ENCODE measurements at places on chromosomes 4 and X.

DNA sequence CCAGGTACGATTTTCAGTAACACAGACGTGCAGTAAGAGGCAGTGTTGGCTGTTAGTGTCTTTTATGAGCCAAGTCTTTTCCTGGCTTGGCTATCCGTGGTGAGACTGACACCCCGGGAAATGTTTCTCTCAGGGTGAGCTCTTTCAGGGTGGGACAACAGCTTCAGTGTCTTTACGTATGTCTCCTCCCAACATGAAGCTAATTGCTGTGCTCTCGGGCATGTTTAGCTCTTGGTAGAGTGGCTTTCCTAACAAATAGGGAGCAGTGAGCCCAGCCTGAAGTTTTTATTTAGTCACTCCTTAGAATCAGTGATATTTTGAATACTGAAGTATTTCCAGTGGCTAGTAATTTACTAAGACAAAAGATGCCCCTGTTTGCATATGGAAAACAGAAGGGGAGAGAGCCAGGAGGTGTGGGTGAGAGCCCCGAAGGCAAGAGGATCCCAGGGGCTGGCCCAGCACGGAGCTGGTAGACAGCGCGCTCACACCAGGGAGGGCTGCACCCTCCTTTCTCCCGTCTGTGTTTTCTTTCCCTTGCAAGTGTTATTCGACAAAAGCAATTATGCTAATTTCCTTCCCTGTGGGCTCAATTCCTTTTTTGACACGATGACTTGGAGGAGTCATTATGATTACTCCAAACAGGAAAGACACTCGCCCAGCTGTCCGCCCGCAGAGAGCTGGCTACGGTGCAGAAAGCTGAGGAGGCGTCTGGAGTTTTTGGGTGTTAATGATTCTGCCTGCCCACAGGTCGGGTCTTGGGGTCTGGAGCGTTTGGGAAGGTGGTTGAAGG lies 47.7 kb downstream of the PDGFRA start:
- no peak for DNase-seq

GRCh38 chrX:153775293-153776119 lies 5.3 kb upstream of the SRPK3 start:
- DNase-seq, result peak; percentile 36

DNA sequence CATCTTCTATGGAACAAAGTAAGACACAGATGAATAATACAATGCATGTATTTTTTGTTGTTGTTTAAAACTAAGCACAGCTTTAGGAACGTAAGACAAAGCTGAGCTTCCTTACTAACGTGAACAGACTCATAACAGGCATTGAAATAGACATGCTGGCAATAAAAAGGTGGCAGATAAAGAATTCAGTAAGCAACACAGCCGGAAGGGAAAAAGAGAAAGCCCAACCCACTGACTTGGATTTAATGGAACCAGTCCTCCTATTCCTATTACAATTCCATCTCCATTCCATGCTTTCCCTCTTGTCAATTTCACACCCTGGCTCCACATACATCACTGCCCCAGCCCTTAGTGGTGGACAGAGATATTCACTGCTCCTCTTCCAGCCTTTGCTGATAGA lies 182.1 kb downstream of the NSUN7 start:
- no peak for DNase-seq

- DNase-seq, result no peak
Measured at GRCh38 chrX:44795945-44796450, 47.8 kb upstream of the DUSP21 start.

GRCh38 chrX:41381685-41382084 lies 47.7 kb downstream of the DDX3X start:
- DNase-seq, result no peak

DNA sequence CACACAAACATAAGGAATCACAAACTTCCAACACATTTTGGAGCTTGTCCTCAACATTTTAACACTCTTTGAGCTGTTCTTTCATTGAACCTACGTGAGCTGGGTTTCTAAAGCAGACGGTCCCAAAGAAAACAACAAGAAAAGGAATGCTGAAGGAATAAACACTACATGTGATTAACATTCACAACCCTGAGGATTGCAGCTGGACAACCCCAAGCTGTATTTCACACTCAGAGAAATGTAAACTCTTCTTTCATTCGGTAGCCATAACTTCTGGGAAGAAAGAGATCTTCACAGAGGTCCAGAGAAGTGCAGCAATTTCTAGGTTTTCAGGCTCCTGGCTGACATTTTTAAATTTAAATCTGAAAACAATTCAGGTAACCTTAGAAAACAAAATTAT lies 130.2 kb downstream of the CFAP299 start:
- no peak for DNase-seq

DNA sequence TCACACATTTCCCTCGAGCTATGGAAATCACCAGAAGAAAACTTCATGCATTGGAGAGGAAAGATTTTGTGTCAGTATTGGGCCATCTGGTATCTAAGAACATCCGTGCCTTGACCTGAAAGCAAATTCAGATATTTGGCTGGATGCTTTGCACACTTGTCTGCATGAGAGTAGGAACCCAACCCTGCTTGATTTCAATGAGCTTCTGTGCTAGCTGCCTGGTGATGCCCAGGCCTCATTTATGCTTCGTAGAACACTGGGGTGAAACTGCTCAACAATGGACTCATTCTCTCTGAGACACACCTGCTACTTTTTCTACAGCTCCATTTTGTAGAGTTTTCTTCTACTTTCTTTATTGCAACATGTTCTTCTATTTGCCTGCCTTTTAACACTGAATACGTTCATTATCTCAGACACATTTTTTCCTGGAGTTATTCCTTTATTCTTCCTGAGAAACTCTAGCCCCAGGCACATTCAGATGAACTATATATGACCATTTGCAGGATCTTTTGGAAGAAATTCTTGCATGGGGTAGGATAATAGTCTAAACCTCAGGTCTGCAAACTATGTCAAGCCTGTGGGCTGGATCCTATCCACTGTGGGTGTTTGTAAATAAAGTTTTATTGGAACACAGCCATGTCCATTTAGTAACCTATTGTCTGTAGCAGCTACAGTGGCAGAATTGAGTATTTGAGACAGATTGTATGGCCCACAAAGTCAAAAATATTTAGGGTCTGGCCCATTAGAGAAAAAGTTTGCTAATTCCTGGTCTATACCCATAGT lies 83.8 kb upstream of the CLCN4 start:
- no peak for DNase-seq

DNA sequence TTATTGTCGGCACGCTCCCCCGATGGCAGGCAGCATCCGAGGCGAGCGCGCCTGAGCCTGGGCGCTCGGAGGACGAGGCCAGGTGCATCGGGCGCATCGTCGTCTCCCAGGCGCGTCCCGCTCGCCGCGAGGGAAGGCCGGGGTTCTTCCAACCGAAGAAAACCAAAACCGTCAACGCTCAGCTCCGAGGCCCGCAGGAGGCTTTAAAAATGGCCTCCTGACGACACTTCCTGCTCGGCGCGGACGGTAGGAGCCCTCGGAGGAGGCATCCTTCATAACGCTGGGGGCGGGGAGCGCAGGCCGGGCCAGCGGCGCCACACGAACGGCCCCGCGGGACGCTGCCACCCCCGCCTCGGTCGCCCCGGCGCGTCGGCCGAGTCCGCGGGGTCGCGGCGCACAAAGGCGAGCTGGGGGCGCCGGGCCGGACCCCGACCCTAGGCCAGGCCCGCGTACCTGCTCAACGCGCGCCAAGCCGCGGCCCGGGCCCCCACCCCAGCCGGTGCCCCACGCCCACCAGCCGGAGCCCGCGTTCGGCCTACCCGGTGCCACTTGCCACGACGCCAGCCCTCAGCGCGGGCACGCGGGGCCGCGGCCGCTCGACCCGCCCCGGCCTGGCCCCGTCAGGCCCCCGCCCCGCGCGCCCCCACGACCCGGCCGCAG lies 501 bp downstream of the ZNF518B start:
- peak; percentile 85 for DNase-seq

GRCh38 chr4:173857828-173858227 lies 327.8 kb upstream of the HAND2 start:
- no peak for DNase-seq

- DNase-seq, result no peak
Measured at GRCh38 chr4:182015893-182016292, 227.3 kb upstream of the TENM3 start.

- DNase-seq, result no peak
Measured at GRCh38 chr4:137694138-137694537, 161.8 kb upstream of the PCDH18 start.

- no peak for DNase-seq
Measured at GRCh38 chrX:11566173-11566572, 99.5 kb downstream of the ARHGAP6 start.

GRCh38 chr4:180949424-180950213 lies 1293.6 kb upstream of the TENM3 start:
- DNase-seq, result no peak

DNA sequence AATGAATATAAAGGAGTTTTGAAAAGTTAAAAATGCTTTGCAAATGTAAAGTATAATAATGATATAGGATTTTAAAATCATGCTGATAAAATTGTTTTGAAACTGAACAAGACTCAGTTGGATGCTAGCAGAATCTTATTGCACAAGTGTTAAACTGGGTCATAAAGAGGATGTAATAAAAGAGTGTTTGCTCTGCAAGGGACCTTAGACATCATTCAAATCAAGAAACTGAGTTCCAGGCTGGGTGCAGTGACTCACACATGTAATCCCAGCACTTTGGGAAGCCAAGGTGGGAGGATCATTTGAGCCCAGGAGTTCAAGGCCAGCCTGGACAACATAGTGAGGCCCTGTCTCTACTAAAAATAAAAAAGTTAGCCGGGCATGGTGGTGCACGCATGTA lies 27.5 kb upstream of the DUSP21 start:
- no peak for DNase-seq

DNA sequence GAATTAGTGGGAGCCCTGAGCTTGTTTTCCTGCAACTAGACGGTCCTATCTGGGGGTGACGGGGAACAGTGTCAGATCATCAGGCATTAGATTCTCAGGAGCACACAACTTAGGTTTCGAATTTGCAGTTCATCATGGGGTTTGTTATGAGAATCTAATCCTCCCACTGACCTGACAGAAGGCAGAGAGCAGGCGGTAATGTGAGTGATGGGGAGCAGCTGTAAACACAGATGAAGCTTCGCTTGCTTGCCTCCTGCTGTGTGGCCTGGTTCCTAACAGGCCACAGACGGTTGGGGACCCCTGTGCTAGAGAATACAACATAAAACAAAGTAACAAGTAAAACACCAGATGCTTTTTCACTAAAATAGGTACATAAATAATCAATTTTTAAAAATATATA lies 86.2 kb upstream of the BLTP1 start:
- no peak for DNase-seq

DNA sequence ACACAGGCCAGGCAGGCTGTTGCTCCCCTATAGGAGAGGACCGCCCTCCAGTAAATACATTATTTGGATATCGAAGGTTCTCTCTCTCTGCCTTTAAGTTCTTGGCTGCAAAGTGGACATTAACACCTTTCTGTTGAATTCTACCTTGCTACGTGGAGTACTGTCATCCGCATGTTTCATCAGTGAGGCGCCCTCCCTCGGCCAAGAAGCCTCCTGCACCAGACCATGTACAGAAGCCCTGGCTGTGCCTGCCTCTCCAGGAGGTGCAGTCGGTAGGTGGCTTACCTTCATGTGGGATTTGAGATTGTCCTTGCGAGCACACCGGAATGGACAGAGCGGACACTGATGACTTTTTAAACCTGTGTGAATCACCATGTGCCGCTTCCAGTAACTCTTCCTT lies 46.7 kb downstream of the ZNF827 start:
- no peak for DNase-seq

DNA sequence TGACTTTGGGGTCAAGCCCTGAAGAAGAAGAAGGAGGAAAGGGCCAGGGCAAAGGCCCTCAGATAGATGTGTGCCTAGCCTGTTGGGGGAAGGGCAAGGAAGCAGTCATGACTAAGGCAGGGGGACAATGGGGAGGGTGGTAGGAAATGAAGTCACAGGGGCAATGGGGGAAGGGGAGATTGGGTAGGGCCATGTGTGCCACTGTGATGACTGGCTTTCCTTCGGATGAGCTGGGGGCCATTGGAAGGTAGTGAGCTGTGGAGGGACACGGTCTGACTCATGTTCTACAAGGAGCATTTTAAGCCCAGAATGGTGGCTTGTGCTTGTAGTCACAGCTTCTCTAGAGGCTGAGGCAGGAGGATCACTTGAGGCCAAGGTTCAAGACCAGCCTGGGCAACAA lies 642.0 kb downstream of the MID1IP1 start:
- DNase-seq, result no peak

- DNase-seq, result no peak
Measured at GRCh38 chrX:154829926-154830442, 4.5 kb downstream of the SMIM9 start.

GRCh38 chr4:168849030-168849675 lies 160.9 kb downstream of the CBR4 start:
- no peak for DNase-seq

DNA sequence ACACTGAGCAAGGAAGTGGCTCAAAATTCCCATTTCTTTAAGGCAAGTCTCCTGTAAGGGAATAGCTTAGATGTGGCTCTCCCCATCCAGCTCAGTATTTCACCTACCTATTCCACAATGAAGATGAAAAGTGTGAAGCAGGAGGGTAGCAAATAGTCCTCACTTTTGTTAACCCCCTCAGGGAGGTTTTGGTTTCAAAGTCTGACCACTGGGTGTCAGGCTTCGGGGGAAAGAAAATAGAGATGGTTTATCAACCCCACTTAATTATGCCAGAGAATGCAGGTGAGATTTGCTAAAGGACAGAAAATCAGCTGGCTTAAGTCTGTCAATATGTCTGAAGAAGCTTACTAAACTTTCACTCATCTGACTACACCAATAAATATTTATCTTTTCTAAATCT lies 69.5 kb downstream of the DHX15 start:
- DNase-seq, result no peak

DNA sequence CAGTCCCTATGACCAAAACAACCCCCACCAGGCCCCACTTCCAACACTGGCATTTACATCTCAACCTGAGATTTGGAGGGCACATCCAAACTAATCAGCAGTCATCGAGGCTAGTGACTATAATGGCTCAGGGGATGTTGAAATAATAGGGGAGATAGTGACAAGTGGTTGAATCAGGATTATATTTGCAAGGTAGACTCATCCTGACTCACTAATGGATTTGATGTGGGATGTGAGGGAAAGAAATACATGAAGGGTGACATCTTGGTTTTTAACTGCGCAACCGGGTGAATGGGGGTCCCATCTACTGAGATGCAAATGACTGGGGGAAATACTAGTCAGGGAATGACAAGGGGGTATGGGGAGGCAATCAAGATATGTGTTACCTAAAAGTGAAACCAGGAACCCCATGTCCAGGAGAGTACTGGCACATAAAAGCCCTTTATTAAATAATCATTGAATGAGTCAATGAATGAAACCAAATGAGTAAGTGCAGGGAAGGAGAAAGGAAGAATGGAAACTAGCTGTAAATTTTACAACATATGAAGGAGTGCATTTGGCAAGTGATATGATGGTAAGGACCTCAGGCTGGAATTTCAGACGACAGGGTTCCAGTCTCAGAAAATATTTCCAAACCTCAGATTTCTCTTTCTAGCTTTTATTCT lies 78.3 kb downstream of the PARM1 start:
- DNase-seq, result no peak

Measured in activated effector memory CD4-positive, alpha-beta T cell treated with anti-CD3 and anti-CD28 coated beads, Interleukin-2, amount 50 U/mL, for 16 hours (primary cell).